ENCODE measurements at places on chromosomes 12 and 14.

DNA sequence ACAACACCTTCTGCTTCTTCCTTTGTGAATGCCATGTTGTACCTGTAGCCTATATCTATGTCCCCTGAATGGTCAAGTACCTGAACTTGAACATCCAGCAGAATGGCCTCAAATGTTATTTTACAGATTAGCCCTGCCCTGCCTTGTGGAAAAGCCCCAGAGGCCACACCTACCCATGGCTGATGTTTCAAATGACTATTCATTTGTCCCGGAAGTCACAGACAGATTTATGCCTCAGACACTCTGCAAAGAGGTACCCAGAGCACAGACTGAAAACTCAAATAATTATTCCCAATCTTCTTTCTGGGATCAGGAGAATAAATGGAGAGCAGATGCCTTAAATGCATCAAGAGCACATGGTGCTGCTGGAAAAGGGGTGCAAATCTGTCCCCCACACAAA lies 13.0 kb upstream of the DPF3 start:
- DNase-seq: no peak

DNA sequence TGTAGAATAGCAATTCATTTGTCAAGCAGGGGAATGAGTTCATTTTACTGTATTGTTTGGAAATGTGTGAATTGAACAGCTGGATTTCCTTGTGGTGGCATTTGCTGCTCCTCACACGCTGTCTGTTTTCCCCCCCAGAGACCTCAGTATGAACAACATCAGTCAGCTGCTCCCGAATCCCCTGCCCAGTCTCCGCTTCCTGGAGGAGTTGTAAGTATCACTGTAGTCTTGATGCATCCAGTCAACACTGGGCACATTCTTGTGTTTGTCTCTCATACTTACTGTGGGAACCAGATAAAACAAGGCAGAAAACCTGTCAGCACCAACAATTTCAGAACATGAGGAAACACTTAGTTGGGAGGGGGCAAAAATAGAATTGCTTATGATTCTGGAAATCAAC lies 64.9 kb downstream of the LGR5 start:
- DNase-seq: no peak

DNA sequence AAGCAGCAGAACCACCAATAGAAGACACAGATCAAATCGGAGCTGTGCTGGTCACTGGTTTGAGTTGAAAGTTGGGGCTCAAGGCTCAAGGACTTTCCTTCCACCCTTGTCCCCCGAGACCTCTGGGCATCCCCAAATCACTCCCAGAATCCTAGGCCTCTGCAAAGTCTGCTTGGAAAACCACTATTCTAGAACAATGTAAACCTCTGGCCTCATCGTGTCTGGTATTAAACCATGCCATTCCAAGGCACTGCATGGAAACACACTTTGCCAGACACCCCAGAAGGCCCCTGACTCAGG lies 288.0 kb downstream of the DPF3 start:
- no peak for DNase-seq

DNA sequence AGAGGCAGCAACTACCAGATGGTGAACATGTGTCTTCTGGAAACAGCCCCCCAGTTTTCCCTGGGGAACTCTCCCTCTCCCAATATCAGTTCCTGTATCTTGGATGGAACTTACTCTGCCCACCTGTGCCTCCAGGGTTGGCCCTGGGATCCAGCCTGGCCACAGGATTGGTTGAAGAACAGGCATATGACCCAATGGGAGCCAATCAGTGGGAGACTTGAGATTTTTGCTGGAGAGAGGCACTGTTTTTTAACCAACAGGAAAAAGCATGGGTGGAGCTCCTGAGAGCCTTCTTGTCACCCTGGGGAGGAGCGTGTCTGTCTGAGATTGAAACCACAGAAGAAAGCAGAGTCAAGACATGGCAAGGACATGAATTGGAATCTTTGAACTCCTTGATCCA lies 33.6 kb upstream of the COX6A1 start:
- no peak for DNase-seq

DNA sequence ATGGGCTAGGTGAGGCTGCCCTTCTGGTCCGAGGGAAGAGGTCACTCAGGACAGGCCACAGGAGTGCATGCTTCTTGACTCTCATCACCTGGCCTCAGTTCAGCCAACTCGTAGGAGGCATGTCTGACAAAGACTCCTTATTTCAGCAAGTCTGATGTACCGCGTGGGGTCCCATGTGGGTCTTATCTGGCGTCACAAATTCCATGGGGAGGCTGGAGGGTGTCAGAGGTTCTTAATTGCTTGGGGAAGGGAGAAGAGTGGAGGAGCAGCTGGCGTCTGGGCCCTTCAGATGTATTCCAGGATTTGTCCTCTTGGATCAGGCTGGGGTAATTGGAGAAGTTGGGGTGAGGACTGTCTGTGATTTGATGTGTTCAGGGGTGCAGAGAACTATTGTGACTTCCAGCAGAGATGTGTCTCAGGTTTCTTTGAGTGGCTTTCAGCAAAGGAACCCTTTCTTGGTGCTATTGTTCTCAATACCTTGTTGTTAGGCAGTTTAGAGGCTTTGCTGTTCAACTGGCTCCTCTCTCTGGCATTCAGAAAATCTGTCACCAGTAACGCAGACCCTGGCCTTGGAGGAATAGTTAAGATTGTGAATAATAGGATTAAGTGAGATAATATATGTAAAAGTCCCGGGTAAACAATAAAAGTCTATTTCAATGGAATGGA lies 60.1 kb downstream of the SUSD6 start:
- no peak for DNase-seq

DNA sequence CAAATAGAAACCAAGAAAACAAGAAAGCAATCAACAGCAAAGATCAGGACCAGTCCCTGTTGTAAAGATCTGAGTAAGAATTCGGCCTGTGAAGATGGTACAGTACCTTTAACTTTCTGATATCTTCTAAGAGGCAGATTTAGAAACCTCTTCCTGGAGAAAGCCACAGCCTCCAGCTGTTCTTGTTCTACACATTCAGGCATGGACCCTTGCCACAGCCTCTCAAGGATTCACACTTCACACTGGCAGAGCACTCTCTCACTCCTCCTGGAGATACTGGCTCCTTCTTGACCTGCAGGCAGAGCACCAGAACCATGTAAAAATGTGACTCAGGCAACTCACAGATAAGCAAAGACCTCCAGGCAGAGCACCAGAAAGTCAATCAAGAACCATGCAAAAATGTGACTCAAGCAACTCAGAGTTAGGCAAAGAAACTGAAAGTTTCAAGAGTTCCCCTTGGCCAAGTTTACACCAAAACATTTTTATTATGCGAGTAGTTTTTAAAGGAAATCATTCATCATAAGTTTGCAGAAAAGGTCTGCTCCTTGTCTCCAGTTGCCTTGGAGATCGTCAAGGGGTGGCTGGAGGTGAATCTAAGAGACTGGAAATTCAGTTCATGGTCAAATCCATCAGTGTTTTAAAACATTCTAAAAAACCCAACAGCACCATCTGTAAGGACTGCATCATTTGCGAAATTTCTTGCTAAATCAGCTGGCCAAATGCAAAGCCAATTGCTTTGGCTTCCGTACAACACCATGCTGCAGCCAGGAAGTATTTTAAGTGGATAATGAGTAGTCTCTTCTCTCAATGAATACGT lies 119.3 kb upstream of the MDM1 start:
- no peak for DNase-seq

GRCh38 chr14:37232907-37233481 lies 35.3 kb downstream of the MIPOL1 start:
- DNase-seq: no peak

- no peak for DNase-seq
Measured at GRCh38 chr14:68248481-68249255, 429.1 kb downstream of the RAD51B start.

DNA sequence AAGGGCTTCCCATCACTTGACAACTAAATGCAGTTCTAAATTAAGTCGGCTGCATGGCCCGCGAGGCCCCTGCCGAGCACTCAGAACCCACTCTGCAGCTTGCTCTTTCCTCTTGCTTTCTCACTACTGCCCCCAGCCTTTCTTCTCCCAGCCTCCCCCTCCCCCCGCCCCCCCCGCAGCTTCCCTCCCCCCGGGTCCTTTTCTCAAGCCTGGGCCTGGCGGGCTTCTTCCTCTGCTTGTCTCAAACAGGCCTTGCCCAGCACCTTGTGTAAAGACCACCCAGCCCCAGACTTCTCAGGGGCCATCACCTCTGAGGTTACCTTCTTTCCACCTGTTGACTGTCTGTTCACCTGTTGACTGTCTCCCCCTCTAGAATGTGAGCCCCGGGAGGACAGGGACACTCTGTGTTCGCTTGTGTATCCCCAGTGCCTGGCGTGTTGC lies 1.1 kb downstream of the CYP46A1 start:
- DNase-seq: no peak

- peak; percentile 46 for DNase-seq
Measured at GRCh38 chr14:23068789-23069412, 11.6 kb upstream of the CDH24 start.

GRCh38 chr14:23421594-23421993 lies 13.5 kb upstream of the MYH6 start:
- DNase-seq: no peak

- no peak for DNase-seq
Measured at GRCh38 chr12:22408610-22409376, 74.3 kb upstream of the ST8SIA1 start.

GRCh38 chr14:41607966-41608663 lies 1.4 kb downstream of the LRFN5 start:
- no peak for DNase-seq

DNA sequence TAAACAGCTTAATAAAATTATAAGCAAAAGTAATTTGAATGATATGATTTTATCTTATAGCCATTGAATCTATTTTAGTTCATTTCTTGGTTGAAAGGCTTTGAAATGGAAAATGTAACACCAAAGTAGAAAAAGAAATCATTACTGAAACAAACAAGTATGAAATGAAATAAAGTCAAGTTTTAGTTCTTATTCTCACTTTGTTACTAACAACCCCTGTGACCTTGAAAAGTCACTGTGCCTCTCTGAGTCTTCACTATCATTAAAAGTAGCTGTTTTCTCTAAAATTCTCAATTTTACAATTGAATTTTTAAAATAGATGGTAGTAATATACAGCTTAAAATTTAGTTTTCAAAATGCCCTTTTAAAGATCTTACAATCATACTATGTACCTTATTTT lies 32.4 kb upstream of the SLC17A8 start:
- no peak for DNase-seq

Measured in activated CD8-positive, alpha-beta memory T cell treated with anti-CD3 and anti-CD28 coated beads for 1 hour (primary cell).